GOT3 (cell line): ENCODE measurements at places on chromosomes 2 and 18.

GRCh38 chr2:102737431-102737830, 24.4 kb upstream of the TMEM182 start:
- DNase-seq: no peak

- no peak for DNase-seq
Measured at GRCh38 chr2:136055929-136056688, 61.8 kb downstream of the CXCR4 start.

- no peak for DNase-seq
Measured at GRCh38 chr2:153230977-153231376, 247.6 kb downstream of the RPRM start.

DNA sequence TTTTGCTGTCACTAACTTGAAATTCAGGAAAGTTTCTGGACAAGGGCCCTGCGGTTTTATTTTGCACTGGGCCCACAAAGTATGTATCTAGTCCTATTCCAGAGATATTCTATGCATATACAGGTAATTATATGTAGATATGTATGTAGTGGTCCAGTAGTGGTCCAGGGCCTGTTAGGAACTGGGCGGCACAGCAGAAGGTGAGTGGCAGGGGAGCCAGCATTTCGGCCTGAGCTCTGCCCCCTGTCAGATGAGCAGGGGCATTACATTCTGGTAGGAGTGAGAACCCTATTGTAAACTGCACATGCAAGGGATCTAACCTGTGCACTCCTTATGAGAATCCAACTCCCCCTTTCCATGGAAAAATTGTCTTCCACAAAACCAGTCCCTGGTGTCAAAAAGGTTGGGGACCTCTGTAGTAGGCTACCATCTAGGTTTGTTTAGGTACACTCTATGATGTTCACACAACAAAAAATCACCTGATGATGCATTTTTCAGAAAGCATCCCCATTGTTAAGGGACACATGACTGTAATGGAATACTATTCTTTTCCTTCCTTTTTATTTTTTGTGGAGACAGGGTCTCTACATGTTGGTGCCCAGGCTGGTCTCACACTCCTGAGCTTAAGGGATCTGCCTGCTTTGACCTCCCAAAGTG, 2.8 kb upstream of the PPP4R3B start:
- no peak for DNase-seq

DNA sequence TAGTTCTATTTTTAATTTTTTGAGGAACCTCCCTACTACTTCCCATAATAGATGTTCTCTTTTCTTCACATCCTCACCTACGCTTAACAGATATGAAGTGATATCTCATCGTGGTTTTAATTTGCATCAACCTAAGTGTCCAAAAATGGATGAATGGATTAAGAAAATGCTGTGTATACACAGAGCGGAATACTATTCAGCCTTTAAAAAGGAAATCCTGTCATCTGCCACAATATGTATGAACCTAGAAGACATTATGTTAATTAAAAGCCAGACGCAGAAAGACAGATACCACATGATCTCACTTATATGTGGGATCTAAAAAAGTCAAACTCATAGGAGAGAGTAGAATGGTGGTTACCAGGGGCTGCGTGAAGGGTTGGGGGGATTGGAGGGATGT, 113.0 kb downstream of the PTRHD1 start:
- DNase-seq: no peak

GRCh38 chr2:239881031-239881471, 144.1 kb downstream of the NDUFA10 start:
- no peak for DNase-seq

DNA sequence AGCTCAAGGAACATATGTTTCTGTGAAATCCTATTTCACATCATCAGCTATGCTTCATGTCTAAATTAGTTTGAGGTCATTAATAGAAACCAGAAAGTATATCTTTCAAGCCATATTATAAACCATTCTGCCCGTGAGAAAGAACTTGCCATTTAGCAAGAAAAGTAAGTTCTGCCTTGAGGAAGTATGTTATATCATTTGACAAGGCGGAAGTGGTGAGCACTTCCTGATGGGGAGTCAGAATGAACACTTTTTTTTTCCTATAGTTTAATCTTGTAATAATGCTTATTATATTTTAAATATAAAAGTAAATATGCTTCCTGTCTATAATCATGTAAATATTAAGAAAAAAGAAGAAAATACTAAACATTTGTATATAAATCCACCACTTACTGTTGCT, 39.3 kb upstream of the NRXN1 start:
- no peak for DNase-seq

DNA sequence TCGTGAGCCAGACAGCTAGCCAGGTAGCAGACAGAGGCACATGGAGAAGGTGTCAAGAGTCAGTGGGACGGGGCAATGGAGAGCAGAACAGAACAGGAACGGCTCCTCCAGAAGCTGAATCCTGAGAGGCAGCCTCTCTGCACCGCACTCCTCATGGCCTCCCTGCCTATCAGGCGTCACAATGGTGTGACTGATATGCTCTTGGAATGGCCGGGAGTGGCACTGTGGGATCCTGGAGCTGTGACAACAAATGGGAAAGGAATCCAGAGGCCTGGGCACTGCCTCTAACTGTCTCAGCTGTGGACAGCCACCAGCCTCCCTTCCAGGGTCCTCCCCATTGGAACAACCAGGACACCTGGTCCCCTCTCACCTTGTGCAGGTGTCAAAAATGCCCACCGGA, 89.1 kb upstream of the ID2 start:
- no peak for DNase-seq

- no peak for DNase-seq
Measured at GRCh38 chr2:234635284-234635683, 138.4 kb upstream of the ARL4C start.

DNA sequence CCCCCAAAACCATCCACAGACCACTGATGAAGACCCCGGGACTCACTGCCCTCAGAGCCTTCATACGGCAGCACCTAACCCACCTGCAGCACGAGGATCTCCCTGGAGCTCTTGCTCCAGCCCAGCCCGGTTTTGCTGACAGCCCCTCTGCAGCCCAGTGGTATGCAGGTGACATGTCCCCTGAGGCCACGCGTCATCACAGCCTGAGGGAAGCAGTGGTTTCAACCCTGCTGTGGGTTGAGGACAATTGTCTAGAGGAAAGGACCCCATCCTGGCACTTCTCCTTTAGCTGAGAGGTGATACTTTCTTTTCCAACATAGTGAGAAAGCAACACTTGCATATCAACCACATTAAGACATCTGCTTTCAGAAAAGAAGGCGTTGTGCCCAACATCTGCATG, 134.0 kb downstream of the SEPTIN10 start:
- no peak for DNase-seq

GRCh38 chr2:183031911-183032794, 6.1 kb downstream of the NCKAP1 start:
- no peak for DNase-seq

- no peak for DNase-seq
Measured at GRCh38 chr2:75311993-75312392, 112.7 kb upstream of the TACR1 start.

DNA sequence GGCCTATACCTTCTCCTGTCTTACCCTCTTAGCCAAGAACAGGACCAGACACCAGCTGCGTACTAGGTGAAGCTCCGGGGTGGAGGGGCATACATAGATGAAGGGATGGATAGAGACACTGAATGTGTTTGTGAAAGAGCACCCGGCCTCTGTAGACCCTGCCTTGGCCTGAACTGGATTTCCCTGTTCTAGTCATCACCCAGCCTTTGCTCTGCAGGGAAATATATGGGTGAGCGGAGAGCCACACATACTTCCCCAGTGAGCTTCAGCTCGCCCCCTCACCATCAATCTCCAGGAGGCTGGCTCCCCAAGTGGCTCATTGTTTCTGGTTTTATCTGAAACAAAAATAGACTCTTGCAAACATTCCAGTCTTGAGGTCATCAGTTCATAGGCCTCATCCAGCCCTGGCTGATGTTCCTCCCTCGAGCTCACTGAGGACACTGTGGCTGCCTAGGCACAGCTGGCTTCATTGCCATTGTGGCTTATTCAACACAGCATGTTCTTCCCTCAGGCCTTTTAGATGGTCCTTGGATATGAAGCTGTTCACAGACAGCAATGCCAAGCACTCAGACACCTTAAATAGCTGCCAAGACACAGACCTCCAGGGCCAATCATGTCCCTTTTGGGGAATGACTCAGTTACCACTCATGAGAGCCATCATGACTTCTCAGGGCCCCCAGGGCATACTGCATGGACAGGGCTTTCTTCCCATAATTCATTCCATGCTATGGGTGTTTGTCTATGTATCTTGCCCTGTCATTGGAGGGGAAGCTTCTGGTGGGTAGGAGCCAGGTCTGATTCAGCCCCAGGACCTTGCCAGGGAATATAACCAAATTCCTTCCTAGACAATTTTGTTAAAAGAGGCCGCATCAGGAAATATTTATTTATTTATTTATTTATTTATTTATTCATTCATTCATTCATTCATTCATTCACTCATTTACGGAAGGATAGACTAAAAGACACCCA, 82.4 kb downstream of the TTC32 start:
- DNase-seq: peak; percentile 10

GRCh38 chr18:79275992-79276391, 119.7 kb upstream of the NFATC1 start:
- no peak for DNase-seq

- DNase-seq: no peak
Measured at GRCh38 chr2:33784488-33784887, 185.4 kb upstream of the FAM98A start.

DNA sequence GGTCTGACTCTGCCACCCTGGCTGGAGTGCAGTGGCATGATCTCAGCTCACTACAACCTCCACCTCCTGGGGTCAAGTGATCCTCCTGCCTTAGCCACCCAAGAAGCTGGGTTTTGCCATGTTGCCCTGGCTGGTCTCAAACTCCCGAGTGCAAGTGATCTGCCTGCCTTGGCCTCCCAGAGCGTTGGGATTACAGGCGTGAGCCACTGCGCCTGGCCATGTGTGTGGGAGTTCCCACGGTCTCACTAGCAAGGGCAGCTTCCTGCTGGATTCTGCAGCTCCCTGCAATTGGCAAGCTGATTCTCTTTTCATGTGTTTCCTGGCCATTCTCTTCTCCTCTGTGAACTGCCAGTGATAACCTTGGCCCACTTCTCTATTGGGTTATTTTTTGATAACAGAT, 84.0 kb downstream of the USP40 start:
- DNase-seq: no peak

DNA sequence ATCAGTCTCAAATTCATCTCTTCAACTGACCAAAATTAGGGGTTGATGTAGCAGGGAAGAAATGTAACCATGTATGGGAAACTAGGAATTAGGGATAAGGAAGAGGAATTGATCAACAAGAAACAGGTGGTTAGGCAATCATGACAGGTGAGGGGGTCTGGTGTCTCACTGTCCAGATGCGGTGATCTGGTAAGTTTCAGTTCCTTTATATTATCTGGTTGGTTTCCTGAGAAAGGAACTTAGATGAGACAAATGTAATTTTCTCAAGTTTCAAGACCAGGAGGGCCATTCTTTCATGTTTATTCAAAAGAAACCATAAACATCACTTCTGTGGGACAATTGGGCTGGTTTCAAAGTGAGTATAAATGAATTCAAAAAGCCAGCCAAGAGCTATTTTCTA, 306.2 kb upstream of the KCNJ3 start:
- DNase-seq: no peak

DNA sequence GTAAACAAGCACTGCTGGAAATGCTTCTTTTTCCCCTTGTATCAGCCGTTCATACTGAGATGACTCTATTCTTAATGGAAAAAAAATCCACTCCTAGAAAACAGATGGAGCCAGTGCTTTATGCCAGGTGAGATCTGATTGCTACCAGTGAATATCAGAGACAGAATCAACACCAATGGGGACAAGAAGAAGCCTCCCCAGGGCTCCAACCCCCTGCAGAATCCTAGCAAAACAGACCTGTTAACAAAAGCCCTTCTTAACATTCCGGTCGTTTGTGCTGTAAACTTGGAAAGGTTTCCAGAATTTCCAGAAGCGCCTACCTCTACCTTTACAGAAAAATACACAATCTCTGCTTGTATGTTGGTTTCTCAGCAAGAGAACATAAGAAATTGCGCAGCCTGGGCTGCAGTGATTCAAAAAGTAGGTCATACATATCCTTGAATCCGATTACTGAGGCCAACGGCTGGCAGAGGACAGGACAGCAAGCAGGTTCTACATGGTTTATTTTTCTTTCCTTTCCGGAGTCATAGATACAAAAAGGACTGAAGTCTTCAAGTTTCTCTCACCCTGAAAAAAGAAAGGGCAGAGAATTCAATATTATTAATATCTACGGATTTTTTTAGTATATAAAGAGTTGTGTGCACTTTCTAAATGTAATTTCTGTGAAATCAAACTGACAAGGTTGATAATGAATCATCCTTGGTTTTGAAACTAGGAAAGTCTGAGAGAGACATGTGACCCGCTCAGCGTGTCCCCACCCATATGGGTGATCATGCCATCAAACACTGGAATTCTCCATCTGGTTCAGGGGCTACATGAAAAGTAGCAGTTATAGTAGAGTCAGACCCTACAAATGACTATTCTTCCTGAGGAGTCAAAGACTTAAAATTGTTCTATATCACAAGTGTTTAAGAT, 266.7 kb upstream of the MGAT5 start:
- DNase-seq: no peak

DNA sequence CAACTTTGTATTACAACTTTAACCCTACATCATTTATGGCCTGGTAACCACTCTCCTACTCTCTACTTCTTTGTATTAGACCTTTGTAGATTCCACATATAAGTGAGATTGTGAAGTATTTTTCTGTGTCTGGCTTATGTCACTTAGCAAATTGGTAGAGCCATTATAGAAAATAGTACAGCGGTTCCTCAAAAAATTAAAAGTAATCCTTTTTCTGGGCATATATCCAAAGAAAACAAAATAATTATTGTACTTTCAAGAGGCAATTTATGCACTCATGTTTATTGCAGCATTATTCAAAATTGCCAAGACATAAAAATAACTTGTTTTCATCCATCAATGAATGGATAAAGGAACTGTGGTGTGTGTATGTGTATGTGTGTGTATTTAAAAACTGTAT, 537.5 kb upstream of the FSIP2 start:
- DNase-seq: no peak

DNA sequence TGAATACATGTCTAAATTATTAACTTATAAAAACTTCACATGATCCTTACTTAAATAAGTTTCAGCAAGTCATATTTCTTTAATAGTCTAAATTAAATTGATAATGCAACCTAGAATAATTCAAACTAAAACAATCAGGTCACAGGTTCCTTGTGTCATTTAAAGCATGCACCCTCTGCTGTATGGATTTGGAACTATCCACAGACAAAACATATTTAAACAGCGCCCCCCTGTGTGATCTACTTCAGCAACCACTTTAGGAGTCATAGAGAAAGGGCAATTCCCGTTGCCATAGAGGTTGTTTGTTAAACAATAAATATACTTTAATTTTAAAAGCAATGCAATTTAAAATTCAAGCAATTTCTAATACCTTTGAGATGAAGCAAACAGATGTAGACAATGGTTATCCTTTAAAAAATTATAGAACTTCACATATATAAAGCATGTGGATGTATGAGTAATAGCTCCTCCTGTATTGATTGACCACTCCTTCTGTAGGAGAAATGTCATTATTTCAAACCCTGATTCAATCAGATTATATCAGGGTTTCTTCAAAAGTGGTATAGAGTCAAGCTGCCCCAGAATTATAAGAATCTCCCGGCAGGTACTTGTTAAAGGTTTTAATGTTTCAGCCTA, 21.2 kb downstream of the GRB14 start:
- DNase-seq: no peak
